ENCODE measurements at places on chromosomes 12 and 14. TPM values are rescaled to one million over a fixed set of nuclear protein-coding genes. Genes with fewer than 3 reads are reported as not detected.

GRCh38 chr12:132083941-132084620 is 60.0 kb downstream of the DDX51 start:
- DNase-seq, result peak; percentile 86

DNA sequence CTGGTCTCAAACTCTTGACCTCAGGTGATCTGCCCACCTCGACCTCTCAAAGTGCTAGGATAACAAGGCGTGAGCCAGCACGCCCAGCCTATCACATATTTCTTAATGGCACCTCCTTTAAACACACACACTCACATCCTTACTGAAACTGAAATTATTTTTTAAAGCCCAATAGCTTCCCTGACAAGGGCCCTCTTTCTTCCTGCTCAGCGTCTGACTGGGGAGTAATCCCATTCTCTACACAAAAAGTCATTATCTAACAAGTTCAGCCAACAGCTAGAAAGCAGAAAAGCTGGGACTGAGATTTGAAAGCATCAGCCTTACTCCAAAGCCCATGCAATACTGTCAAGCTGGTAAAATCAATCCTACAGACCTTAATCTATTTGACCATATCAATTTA is 10.0 kb upstream of the AICDA start:
- DNase-seq, result no peak

- DNase-seq, result no peak
Measured at GRCh38 chr12:88552610-88553079, 27.6 kb downstream of the KITLG start.

DNA sequence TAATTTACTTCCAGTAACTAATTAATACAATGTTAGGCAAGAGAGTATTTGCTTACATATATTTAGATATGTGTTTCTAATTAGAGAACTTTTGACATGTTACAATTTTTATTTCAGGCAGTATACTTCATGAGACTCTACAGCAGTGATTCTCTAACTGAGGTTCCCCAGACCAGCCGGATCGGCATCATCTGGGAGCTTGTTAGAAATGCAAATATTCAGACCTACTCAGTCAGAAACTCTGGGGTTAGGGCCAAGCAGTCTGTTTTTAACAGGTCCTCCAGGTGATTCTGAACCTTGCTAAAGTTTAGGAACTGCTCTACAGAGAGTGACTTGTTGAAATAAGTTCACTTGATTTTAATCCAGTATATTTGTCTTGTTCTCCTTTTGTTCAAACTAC is 46.5 kb downstream of the ARID2 start:
- DNase-seq, result no peak

DNA sequence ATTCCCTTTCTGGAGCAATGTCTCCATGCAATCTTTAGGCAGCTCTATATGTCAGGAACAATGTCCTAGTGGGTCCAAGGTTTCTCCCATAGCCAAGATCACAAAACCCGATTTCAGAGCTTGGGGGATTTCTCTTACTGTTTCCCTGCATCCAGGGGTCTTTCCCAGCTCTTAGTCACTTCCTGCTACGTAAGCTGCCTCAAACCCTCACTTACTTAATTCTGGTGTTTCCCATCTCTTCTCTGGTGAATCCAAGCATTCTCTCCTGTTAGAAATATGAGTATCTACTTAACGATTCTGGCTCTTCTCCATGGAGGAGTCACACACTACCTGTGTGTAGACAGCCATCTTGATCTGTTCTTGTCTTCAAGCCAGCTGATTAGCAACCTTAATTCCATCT is 80.0 kb downstream of the IFNG-AS1 start:
- no peak for DNase-seq

DNA sequence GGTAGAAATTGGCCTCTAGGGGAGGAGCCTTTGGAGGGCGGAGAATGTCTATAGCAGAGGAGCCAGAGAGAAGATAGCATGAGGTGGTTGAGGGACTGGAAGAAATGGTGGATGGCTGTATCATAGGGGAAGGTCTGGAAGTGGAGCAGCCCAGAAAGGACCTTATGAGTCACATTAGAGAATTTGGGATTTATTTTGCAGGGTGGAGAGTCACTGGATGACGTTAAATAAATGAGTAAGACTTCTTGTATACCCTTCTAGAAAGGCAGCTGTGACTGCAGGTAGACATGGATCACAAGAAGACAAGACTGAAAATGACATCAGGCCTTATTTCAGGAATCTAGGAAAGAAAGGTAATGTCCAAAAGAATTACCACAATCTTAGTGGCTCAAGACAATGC is 208.2 kb upstream of the TMTC1 start:
- DNase-seq, result no peak

- DNase-seq, result no peak
Measured at GRCh38 chr12:92058664-92059063, 87.0 kb downstream of the BTG1 start.

GRCh38 chr12:27467641-27468040 is 21.1 kb downstream of the SMCO2 start:
- no peak for DNase-seq

DNA sequence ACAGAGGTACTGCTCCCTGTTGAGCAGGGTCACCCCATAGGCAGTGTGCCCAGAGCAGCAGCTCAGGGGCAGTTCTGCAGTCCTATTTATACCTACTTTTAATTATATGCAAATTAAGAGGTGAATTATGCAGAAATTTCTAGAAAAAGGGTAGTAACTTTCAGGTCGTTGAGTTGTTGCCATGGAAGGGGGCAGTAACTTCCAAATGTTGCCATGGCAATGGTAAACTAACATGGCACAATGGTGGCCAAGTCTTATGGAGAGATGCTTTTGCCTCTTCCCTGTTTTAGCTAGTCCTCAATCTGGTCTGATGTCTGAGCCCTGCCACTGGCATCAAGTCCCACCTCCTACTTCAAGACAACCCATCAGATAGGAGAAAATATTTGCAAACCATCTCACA is 30.4 kb upstream of the P2RX7 start:
- no peak for DNase-seq

DNA sequence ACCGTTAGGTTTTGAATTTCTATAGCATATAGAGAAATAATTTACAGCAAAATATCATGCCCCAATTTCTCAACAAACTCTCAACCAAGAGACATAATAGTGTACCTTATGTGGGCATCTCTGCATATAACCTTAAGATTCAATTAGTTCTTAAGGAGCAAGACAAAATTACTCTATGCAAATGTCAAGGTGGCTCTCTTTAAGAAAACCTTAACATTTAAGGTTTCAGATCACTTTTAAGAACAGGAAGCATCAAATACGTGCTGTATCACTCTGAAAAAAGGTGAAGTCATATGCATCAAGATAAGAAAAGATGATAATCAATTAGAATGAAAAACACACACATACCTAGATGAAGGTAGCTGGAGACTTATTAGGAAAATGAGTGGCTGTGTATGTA is 728.0 kb downstream of the FLRT2 start:
- DNase-seq, result no peak

DNA sequence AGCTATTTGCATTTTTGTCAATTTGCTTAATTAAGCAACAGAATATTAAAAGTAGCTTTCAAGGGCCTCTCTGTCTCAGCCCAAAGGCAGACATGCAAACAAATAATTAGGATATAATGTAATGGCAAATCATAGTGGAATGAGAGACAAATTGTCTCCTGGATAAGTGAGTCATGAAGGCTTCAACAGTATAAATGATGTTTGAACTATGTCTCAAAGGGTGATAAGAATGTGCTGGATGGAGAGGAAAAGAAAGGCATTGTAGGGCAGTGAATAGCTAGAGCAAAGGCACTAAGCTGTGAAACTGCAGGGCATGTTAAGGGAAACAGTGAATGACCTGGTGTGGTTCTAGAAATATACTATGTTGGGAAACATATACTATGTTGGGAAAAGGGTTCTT is 53.5 kb upstream of the PPP1R12A start:
- no peak for DNase-seq

GRCh38 chr12:58491306-58491705 is 429.0 kb downstream of the LRIG3 start:
- no peak for DNase-seq

GRCh38 chr12:31817120-31817519 is 88.3 kb upstream of the AMN1 start:
- no peak for DNase-seq

DNA sequence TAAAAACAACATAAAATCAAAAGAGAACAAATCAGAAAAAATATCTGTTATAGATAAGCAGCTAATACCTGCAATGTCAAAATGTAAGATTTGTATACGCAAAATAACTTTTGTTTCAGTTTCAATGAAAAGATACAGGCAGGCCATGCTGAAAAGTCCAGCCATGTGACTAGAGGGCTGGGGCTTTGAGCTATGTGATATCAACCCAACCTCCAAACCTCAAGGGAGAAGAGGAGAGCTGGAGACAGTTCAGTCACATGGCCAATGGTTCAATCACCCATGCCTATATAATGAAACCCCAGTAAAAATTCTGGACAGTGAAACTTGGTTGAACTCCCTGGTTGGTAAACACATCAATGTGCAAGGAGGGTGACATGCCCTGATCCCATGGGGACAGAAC is 5.3 kb downstream of the COX16 start:
- no peak for DNase-seq

DNA sequence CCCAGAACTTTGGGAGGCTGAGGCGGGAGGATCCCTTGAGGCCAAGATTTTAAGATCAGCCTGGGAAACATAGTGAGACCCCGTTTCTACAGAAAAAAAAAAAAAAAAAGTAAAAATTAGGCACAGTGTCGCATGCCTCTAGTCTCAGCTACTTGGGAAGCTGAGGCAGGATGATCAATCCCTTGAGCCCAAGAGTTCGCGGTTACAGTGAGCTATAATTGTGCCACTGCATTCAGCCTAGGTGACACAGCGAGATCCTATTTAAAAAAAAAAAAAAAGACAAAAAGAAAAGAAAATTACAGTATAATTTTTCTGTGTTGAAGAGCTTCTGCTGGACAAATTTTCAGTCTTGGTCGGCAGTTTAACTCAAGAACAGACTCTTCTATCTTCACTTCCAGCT is 133.9 kb upstream of the FGD4 start:
- no peak for DNase-seq

- no peak for DNase-seq
Measured at GRCh38 chr12:31687101-31687527, 27.6 kb downstream of the ETFBKMT start.

DNA sequence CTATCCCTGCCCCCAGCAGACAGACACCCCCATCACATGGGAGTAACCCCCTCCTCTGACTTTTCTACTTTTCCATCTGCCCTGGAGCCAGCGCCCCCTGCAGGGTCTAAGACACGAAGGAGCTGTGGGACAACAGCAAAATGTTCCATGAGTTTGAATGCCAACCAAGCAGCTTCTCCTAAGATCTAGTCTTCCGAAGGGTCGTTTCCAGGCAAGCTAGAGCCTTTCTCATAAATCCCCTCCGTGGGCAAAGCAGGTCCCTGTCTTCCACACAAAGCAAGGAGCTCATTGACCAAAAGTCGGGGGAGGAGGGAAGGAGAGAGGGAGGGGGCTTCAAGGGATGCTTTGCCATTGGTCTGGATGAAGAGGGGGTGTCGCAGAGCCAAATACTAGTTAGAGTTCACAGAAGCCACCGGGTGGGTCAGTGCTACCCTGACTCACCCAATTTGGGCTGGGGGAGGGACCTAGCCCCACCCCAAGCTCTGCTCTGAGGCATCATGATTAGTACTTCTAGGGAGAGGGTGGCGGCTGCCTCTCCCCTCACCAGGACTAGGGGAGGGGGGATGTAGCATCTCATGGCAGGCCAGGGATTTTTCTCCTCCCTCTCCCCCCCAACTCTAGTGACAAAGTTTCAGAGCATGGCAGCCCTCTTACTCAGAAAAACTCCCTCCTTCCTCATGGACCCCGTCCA is 1.6 kb downstream of the MSI1 start:
- no peak for DNase-seq

- DNase-seq, result no peak
Measured at GRCh38 chr12:76866151-76866567, 12.7 kb downstream of the CSRP2 start.

GRCh38 chr12:106269150-106269771 is 21.4 kb upstream of the CKAP4 start:
- no peak for DNase-seq

DNA sequence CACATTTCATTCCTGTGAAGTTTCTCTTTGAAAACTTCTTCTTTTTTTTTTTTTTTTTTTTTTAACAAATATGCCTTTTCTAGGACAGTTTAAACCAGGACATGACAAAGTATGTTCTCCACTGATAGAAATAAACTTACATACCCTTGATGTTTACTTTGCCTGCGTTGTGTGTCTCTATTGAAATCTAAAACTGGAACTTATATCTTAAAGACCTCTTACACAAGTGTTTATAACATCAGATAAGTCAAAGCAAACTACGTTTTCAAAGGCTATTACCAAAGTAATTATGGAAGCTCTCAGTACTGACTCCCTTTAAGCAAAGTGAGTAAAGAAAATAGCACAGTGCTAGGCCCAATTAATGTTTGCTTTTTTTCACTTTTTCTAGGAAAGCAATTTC is 30.6 kb upstream of the ISM2 start:
- no peak for DNase-seq

DNA sequence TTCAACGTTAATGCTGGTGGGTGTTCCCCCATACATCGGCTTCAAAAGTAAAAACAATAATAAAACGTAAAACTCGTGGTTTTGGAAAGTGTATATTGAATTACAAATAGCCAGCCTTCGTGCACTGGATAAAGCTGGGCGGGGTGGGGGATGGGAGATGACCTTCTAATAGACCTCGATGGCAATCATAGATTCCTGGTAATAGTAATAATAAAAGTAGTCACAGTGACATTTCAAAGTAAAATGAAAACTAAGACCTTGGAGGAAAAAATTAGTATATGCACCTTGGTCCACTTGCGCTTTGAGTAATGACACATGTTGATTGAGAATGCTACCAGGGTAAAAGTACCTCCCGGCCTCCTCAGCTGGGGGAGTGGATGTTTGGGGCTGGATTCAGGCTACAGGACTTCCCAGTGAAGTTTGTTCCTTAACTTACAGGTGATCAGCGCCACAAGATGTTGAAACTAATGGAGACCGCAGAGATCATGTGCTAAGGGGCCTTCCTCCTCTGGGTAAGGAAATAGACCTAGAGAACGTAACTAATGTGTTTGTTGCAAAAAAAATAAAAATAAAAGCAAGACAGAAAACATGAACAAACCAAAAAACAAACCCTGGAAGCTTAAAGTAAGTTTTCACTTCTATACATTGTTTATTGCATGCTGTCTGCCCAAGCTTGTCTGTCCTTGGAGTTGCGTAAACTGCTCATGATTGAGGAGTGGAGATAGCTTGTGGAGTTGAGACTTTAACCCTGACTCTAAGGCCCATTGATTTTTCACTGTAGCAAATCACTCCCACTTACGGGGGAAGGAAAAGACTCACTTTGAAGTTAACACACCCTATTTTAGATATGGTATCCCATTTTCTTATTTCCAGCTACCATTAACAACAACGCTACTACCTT is 907 bp upstream of the LRIG3 start:
- DNase-seq, result no peak

Gene KRT5
- 0.81 TPM for total RNA-seq

Gene MAP1LC3B2
- total RNA-seq, result 1.5 TPM

Gene INHBC
- 0.20 TPM for total RNA-seq

Gene CCDC197
- not detected for total RNA-seq

Gene TCL1B
- not detected for total RNA-seq

Gene KRT73
- 67.2 TPM for total RNA-seq

Gene NUAK1
- 0.16 TPM for total RNA-seq
